ENCODE measurements at places on chromosomes 3 and 15.
A peak's percentile ranks its signal among the peaks of the same experiment; 100 is the strongest.

DNA sequence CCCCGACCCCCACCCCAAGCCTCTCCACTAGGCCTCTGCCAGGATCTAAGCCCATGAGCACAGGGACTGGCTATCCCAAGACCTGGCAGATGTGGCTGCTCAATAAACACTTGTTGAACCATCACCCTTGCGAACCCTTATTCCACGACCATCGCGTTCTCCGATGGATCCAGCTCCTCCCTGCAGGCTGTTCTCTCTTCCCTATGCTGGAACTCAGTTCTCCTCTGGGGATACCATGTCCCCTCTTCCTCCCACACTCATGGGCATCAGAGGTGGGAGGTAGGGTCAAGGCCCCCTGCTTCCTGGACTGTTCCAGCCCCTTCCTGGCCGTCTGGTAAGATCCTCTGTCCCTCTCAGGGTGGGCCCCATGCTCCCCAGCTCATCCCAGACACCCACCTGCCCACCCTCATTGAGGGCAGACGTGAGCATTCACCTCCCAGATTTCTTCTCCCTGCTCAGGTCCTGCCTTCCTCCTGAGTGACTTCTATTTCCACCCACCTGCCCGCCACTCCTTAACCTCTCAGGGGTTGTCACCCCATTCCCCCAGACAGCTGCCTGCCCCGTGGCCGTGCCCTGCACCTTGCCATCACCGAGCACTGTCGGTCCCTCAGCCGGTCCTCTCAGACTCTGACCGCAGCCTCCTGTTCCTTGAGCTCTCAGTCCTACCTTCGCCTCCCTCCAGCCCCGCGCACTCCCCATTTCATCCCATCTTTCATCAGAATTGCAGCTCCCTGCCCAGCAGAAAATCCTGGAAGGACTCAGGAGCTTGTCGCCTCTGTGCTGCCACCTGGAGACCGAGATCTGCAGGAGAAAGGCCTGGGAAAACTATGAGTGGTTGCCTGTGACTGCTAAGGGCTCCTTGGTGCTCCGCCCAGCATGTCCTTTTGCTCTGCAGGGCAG, 42.0 kb downstream of the PML start:
- DNase-seq: peak; percentile 66

- DNase-seq: peak; percentile 55
Observed at GRCh38 chr3:30309961-30310954, 296.1 kb upstream of the TGFBR2 start.

DNA sequence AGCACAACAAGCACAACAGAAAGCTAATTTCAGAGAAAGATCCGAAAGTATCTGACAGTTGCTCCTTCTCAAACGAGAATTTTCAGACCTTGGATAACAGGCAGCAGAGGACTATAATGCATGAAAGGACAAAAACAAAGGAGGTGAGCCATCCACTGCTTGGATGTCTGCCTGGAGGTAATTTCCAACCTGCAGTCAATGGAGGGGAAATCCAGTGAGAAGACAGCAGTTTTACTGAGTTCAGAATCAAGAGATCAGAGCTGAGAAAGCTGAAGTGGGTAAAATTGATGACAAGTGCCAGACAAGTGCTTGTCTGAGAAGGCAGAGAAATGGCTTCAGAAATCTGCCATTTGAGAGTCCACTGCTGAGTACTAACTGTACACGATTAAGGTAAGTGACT, 22.1 kb downstream of the UBE3A start:
- DNase-seq: no peak

- peak; percentile 15 for DNase-seq
Observed at GRCh38 chr3:111069974-111070771, 1.4 kb upstream of the NECTIN3 start.

- DNase-seq: peak; percentile 4
Observed at GRCh38 chr3:190596349-190597285, 82.7 kb downstream of the IL1RAP start.

- DNase-seq: no peak
Observed at GRCh38 chr15:40825661-40826422, 2.7 kb downstream of the PPP1R14D start.

- DNase-seq: no peak
Observed at GRCh38 chr3:178127221-178127620, 409.0 kb upstream of the KCNMB2 start.

GRCh38 chr3:184022323-184022722, 4.6 kb upstream of the ABCC5 start:
- DNase-seq: peak; percentile 6

GRCh38 chr3:41026394-41027177, 172.7 kb upstream of the CTNNB1 start:
- peak; percentile 22 for DNase-seq

GRCh38 chr3:194976049-194976451, 290.4 kb downstream of the FAM43A start:
- DNase-seq: no peak

- DNase-seq: no peak
Observed at GRCh38 chr15:49876401-49877038, 242.5 kb downstream of the ATP8B4 start.

GRCh38 chr3:12773030-12773709, 14.1 kb upstream of the TMEM40 start:
- DNase-seq: no peak

Data from fibroblast of skin of right quadriceps (primary cell).